Uterine smooth muscle cell (primary cell): ENCODE measurements at places on chromosomes 11 and 22. TPM values are rescaled to one million over a fixed set of nuclear protein-coding genes. Genes with fewer than 3 reads are reported as not detected.

The GNAZ gene
- 11.6 and 11.8 TPM in 2 replicates for total RNA-seq

The TNNT3 gene
- not detected in 2 replicates for total RNA-seq

The FAM111B gene
- 3.5 and 22.4 TPM in 2 replicates for total RNA-seq

The MRGPRE gene
- not detected in 2 replicates for total RNA-seq

The OSBP2 gene
- 4.0 and 6.2 TPM in 2 replicates for total RNA-seq

The CRYBB2 gene
- not detected in 2 replicates for total RNA-seq

The CELSR1 gene
- total RNA-seq: 1.9 and 5.4 TPM in 2 replicates

The CBLIF gene
- total RNA-seq: not detected in 2 replicates

The GDPD4 gene
- not detected in 2 replicates for total RNA-seq

The E2F8 gene
- 0.25 and 2.0 TPM in 2 replicates for total RNA-seq

The C22orf23 gene
- 0.33 and 0.62 TPM in 2 replicates for total RNA-seq

The CYP2R1 gene
- total RNA-seq: 9.3 and 11.1 TPM in 2 replicates

The TBX10 gene
- not detected in 2 replicates for total RNA-seq

The APOL5 gene
- total RNA-seq: not detected in 2 replicates

The SPTBN2 gene
- 4.4 and 5.6 TPM in 2 replicates for total RNA-seq

The HOATZ gene
- under 0.01 TPM in 1 of 2 replicates, not detected in the other for total RNA-seq

The PLAAT4 gene
- 4.2 and 9.9 TPM in 2 replicates for total RNA-seq

The TUT1 gene
- 7.0 TPM in 2 replicates for total RNA-seq

The BRSK2 gene
- total RNA-seq: 0.50 TPM in 1 of 2 replicates, not detected in the other

The CD3D gene
- total RNA-seq: not detected in 2 replicates

The HTR3B gene
- total RNA-seq: not detected in 2 replicates

The WNT11 gene
- 0.50 TPM in 1 of 2 replicates, not detected in the other for total RNA-seq

The TRIM51 gene
- total RNA-seq: not detected in 2 replicates

The DENND6B gene
- 1.5 and 2.7 TPM in 2 replicates for total RNA-seq
